ENCODE measurements at places on chromosomes 3 and 15. TPM values are rescaled to one million over a fixed set of nuclear protein-coding genes. Genes with fewer than 3 reads are reported as not detected.

DNA sequence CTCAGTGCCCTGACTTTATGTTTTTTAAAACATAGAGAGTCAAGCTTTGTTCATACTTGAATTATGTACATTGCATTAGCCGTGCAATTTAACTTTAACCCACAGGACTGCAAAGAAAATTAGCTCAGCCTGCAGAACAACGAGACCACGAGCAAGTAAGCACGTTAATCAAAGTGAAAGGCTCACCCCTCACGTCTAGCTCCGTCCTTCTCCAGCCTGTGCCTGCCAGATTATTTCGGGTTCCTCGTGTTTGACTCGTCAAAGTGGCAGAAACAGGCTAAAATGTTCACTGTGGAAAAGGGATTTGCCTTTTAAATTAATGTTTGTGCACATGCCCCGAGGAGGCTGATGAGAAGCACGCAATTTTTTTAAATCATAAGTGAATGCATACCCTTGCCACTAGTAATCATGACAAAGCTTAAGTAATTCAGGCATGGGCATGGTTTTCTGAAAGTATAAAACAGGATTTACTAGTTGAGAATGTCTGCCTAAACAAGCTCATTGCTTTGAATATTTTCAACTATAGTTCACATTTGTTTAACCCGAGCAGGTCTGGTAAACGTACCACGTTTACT lies 15.3 kb downstream of the ZBTB38 start:
- DNase-seq: no peak

GRCh38 chr3:194130807-194131589 lies 5.0 kb upstream of the HES1 start:
- DNase-seq: peak; percentile 22

DNA sequence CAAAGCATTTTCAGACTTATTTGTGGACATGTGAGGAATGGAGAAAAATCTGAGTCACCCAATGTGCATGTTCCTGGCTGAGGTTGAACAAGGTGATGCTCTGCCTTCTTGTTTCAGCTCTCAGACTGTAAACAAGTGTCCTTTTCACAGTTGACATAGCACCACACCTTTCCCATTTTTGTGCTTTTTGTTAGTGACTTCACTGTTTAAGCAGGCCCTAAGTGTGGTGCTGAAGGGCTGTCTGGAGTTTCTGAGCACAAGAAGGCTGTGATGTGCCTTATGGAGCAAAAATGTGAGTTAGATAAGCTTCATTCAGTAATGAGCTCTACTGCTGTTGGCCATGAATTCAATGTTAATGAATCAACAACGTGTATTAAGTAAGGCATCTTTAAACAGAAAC lies 20.4 kb downstream of the ABI3BP start:
- no peak for DNase-seq

DNA sequence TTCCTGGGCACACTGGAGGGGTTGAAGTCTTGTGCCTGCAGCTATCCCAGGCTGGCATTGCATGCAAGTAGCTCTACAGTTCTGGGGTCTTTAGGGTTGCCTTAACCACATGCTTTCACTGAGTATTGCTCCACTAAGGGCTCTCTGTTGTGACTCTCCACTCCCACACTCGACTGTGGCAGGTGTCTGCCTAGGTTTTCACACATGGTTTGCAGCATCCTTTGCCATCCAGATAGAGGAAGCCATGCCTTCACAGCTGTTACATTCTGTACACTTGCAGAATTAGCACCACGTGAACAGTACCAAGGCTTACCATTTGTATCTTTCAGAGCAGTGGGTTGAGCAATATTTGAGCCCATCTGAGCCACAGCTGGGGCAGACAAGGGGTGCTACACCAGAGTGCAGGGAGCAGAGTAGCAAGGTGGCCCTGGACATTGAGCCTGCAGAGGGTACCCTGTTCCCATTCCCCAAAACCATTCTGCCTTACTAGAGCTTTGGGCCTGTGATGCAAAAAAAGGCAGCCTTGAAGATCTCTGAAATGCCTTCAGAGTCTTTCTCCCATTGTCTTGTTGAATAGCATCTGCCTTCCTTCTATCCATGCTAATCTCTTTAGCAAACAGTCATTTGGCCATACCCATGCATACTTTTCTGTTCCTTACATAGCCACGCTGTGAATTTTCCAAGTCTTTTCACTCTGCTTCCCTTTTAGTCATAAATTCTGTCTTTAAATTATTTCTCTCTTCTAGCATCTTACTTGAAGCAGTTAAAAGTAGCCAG lies 95.2 kb upstream of the PLCL2 start:
- no peak for DNase-seq

- no peak for DNase-seq
Observed at GRCh38 chr3:185250653-185251052, 3.2 kb downstream of the EHHADH start.

DNA sequence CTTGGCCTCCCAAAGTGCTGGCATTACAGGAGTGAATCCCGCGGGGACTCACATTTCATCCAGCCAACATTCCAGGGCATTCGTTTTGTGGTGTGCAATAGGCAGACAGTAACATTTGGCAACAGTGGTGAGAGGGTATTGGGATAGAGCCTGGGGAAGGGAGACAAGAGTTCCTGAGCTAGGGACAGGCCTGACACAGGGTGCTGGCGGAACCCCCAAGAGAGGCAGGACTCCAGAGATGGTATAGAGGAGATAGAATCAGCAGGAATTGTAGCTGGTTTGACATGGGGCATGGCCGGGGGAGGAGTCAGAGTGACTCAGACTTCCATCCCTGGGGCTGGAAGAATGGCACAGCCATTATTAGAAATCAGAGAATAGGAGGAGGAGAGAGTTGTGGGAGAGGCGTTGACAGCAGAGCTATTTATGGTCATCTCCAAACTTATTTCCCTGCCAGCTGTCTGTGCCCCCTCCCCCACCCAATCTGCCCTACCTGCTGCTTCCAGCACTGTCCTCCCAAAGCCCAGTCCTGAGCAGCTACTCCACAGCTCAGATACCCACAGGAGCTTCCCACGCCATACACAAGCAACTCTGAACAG lies 4.4 kb upstream of the IDH2 start:
- DNase-seq: peak; percentile 66

GRCh38 chr3:73150369-73151130 lies 89.1 kb downstream of the EBLN2 start:
- no peak for DNase-seq

DNA sequence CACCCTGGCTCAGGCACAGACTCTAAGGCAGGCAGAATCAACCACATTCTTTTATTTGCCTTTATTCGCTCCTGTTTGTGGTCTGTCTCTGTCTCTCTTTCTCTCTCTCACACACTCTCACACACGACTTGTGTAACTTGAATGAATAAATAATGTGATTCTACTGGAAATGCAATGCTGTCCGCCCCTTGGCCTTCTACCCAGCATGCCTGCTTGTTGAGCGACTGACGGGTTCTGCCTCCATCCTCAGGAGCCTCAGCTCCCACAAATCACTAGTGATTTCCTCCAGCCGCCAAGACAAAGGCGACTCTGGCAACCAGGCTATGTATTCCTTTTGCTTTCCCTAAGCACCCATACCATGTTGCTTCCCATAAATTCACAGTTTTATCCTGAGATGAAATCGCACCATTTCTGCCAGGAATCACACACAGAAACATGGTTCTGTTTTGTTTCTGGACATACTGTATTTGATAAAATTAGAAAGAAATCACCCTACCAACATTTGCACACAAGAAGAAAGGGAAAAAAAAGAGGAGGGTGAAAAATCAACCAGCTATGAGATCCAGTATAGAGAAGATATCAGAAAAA lies 460.8 kb downstream of the MAGI1 start:
- no peak for DNase-seq

DNA sequence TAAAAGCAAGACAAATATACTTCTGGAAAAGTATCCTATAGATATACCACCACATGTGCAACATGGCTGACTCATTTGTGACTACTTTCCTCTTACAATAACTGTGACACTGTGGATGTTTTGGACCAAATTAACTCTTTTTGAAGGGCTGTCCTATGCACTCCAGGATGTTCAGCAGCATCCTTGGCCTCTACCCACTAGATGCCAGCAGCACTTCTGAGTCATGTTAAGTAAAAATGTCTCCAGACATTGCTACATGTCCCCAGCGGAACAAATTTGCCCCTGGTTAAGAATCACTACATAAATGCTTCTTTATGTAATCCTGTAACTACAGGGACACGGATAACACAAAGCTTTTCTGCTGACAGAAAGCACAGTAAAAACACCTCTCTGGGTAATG lies 32.0 kb downstream of the RUVBL1 start:
- DNase-seq: no peak

MED12L gene
- total RNA-seq: 1.8 TPM

MESP1 gene
- total RNA-seq: 12.2 TPM

STRA6 gene
- not detected for total RNA-seq

SLC28A2 gene
- total RNA-seq: not detected
